Panc1 (cell line): ENCODE measurements at places on chromosomes 7 and 10.
A peak's percentile ranks its signal among the peaks of the same experiment; 100 is the strongest.

DNA sequence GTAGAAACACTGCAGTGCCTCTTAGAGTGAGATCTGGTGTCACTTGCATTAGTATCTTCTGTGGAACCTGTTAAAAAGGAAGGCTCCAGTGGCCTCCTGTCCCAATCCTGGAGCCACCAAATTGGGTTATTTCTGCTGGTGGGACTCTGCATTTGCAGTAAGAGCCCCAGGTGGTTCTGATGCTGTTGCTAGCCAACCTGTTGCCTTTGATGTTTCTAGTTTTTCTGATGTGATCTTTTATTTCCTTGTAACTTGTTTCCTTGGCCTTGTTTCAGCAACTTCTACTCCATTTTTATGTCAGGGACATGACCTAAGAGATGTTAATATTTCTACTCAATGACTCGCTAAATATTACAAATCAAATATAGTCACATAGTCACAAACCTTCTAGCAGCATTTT lies 12.5 kb upstream of the STN1 start:
- DNase-seq: no peak

DNA sequence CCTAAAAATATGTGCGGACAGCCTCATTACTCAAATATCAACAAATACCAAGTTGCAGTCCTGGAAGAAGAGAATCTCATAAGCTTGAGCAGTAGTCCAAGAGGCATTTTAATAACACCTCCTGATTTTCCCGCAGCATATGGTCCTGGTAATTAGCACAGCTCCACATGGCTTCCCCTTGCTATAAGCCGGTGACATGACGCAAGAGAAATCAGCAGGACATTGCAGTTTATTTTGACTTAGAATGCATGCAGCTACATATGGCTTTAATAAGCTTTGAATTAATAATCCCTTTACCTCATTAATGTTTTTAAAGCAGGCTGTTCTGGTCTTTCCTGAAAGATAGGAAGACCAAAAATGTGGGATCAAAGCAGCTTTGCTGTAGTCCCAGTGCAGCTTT lies 137.6 kb downstream of the RAMP3 start:
- DNase-seq: no peak

DNA sequence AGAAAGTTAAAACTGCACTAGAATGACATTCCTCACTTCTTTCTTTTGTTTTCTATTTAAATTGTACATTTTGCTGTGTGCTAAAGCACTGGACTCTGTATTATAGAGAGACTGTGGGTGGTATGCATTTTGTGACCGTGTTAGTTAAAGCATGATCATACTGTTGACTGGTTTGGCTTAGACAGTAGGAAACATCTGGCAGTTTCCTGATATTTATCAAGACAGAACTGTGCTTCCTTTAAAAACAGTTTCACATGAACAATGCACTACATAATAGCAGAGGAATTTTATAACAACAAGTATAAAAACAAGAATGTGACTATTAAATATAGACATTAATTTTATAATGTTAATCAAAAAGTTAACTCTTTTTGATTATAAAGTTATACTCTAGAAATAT lies 23.1 kb downstream of the GNG11 start:
- DNase-seq: no peak

GRCh38 chr7:145732521-145732920 lies 384.1 kb upstream of the CNTNAP2 start:
- no peak for DNase-seq

DNA sequence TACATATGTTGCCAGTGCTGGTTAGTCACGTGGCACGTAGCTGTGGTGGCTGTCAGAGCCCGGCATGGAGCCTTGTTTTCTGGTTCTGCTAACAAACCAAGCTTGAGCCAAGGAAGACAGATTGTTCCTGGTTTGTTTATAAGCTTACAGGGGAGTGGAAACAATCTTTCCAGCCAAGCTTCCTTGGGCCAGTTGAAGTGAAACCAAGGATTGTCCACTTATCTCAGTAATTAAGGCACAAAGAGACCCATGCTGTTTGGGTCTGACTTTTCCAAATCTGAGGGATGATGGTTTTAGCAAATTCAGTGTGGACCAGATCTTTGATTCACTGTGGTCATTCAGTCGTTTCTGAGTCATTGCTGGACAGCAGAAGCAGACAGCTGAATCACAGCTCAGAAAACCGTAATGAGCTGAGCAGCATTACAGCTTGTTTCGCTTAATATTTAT lies 297.3 kb upstream of the COBL start:
- DNase-seq: no peak

DNA sequence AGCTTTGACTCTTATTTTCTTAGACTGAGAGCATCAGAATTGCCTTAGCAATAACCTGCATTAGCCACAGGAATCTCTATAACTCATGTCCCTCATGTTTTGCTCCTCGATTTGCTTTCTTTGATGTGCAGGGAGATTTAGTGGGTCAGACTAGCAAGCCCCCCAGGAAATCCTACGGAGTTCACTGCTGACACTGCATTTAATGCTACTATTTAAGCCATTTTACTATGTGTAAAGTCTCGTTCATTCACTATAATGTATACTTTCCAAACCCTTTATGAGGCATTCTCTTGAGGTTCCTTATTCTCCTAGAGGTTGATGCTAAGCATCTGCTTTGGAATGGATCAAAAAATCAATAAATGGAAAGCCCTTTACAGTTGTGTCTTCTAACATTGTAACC lies 28.4 kb downstream of the DYNC1I1 start:
- no peak for DNase-seq

DNA sequence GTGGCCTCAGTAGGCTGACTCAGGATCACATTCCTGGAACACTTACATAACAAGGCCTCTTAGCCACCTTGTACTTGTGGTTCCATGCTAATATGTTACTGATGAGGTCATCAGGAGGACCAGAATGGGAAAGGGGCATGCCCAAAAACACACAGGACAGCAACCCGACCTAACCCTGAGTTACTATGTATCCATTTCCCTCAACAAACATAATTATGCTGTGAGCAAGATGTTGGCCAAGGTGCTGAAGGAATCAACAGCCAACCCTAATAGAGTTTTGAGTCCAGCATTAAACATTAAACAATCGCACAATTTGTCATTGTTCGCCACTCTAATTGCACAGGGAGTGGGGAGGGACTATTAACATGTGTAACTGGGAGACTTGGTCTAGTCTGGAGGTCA lies 129.4 kb downstream of the PLPP4 start:
- DNase-seq: no peak

- DNase-seq: no peak
Observed at GRCh38 chr7:32020551-32021159, 49.6 kb downstream of the PDE1C start.

DNA sequence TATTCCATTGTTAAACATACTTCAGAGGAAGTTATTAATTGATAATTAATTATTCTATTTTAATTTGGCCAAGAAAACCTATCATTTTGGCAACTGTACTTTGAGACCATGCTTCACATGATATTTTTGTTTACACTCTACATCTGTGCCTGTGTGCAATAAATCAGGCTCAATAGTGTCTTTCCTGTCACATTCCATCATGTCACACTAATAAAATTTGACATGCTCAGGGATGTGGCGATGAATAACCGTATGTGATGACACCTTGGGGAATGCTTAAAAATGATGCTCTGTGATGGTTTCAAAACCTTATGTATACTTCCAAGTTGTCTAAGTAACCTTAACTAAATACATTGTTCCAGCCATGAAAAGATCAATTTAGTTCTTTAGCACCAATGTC lies 364.6 kb upstream of the TEX47 start:
- no peak for DNase-seq

GRCh38 chr7:155425011-155425340 lies 33.0 kb upstream of the EN2 start:
- DNase-seq: no peak

GRCh38 chr10:92790440-92790839 lies 57.9 kb upstream of the EXOC6 start:
- DNase-seq: no peak

DNA sequence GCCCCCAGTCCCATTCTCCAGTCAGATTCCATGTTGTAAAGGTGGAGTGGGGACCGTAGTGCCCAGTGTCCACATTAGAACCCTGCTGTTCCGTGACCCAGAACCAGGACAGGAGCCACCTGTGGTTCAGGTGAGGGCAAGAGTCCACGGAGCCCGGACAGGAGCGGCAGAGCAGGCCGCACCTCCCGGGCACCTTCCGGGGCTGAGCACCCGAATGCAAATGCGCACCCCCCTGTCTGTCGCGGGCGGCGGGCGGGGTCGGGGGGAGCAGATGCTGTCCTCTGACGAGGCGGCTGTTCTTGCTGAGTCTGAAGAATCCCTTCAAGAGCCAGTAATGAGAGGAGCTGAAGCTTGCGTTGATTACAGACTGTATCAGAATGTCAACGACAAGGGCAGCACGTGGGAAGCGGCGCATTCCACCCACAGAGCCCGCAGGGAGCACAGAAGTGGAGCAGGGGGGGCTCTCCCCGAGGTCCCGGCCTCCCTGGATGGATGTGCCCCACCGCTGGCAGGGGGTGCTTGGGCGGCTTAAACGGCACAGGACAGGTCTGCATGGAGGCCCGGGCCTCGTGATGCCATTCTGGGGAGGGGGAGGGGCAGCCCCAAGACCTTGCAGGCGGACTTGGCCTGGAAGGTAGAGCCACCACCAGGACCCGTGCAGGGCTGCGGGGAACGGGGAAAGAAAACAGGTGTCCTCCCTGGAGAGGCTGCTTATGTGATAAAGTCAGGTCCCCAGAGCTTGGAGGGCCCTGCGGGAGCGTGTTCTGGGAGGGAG lies 407.5 kb upstream of the RNF32 start:
- no peak for DNase-seq

DNA sequence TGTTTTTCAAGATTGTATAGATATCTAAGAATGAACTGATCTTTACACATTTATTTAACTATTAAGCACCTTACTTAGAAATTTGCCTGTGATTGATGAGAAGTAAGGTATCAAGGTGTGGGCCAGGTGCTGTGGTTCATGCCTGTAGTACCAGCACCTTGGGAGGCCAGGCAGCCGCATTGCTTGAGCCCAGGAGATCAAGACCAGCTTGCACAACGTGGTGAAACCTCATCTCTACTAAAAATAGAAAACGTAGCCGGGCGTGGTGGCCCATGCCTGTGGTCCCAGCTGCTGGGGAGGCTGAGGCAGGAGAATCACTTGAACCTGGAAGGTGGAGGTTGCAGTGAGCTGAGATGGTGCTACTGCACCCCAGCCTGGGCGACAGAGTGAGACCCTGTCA lies 33.7 kb downstream of the NME8 start:
- no peak for DNase-seq

DNA sequence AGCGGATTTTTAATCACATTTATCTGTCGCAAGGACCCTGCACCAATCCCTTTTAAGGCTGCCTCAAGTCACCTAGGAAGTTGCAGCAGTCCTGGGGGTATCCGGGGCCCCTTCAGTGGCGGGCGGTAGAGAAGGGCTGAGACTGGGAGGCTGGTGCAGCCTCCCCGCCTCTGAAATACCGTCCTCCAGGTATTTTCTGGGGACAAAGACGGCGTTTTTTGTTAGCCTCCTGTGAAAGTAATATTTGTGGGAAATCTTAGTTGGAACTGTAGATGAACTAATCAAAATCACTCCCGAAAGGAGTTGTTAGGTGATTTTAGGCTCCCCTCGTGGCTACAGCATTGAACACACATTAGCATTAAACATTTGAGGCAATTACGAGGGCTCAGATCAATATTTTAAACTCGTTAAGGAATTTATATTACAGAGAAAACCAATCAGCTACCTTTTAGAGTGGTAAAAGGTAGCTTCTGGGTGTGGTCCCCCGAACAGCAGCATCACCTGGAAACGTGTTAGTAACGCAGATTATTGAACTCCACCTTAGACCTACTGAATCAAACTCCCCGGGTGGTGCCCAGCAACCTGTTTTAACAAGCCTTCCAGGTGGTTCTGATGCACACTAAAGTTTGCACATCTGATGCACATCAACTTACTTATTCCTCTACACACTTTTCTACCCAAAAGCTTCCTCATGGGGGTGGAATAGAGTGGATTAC lies 530 bp upstream of the ANXA7 start:
- DNase-seq: no peak

GRCh38 chr10:3397231-3397630 lies 224.6 kb upstream of the PITRM1 start:
- peak; percentile 22 for DNase-seq

- DNase-seq: no peak
Observed at GRCh38 chr7:1193593-1194424, 33.8 kb upstream of the ZFAND2A start.

GRCh38 chr10:48406204-48406603 lies 99.7 kb downstream of the MAPK8 start:
- DNase-seq: peak; percentile 15

GRCh38 chr7:94391726-94392392 lies 2.8 kb upstream of the COL1A2 start:
- no peak for DNase-seq

DNA sequence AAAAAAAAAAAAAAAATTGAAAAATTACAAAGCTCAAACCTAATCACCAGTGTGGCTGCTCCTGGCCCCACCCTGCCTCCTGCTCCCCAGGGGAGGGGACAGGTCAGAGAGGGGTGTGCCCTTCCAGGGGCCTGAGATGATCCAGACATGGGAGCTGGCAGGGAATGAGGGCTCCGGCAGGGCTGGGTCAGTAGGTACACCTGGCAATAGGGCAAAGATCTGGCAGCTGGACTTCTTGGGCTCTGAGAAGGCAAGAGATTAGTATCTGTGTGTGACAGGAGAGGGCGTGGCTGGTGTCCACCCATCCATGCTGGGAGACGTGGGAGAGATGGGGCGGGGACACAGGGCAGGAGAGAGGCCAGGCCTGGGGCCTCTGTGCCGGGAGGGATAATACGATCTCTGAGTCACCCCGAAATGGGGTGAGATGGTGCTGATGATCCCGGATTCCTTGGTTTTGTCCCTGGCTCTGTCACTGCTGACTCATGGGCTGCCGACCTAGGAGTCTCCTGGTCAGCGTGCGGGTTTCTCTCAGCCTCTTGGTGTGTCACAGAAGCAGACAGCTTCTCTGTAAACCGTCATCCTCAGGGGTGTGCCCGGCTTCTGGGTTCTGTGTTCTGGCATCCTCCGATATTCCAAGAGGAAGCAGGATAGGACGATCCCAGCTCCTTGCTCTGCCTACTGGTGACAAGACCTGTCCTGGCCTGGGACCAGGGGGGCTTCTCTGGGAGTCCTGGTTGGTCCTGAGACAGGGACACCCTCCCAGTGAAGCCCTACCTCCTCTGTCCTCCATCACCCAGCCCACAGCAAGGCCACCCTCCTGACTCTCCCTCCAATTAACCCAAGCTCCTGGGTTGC lies 8.2 kb upstream of the CLDN4 start:
- DNase-seq: peak; percentile 99

- DNase-seq: no peak
Observed at GRCh38 chr10:129329385-129330055, 137.5 kb upstream of the MGMT start.
